Naive B cell (primary cell): ENCODE measurements at places on chromosomes 7 and 10.

- DNase-seq = no peak
Observed at GRCh38 chr10:62264702-62265436, 3.8 kb downstream of the RTKN2 start.

DNA sequence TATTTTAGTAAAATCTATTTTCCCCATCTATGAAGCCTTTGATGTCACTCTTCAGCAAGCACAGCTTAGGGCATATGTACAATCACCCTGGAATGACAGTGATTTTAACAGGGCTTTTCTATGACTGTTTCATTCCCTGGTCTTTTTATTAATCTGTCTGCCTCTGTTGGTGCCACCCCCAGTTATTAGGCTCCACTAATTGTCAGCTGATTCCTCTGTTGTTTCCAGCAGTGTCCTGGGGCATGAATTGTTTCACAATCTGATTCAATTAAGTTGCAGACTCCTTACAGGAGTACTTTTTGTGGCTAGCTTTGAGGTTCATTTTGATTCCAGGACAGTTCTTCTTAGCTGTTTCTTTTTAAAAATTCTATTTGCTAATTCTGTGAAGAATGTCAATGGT, 38.6 kb downstream of the MYO3A start:
- DNase-seq = no peak

GRCh38 chr7:67493366-67493765, 496.7 kb downstream of the TYW1 start:
- DNase-seq = no peak

DNA sequence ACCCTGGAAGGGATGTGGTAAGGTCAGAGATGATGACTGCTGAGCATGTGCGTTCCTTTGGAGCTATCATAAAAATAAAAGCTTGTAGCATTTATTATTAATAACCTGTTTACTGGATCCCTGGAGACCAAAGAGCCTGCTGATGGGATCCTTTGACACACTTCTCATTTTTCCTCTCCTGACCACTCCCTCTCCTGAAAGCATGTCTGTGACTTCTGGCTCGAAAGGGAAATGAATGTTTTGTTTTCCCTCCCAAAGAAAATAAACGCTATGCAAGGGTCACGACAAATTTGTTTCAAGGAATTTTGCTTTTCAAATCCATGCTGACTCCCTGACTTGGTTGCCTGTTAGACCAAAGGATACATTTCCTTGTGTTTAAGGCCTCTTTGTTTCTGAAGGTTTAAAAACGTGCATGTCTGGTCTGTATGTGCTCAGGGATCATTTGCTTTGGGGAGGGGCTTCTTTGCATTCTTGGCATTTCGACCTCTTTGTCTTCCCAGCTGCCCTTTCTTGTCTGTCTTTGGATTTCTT, 185.1 kb upstream of the AGK start:
- DNase-seq = no peak

DNA sequence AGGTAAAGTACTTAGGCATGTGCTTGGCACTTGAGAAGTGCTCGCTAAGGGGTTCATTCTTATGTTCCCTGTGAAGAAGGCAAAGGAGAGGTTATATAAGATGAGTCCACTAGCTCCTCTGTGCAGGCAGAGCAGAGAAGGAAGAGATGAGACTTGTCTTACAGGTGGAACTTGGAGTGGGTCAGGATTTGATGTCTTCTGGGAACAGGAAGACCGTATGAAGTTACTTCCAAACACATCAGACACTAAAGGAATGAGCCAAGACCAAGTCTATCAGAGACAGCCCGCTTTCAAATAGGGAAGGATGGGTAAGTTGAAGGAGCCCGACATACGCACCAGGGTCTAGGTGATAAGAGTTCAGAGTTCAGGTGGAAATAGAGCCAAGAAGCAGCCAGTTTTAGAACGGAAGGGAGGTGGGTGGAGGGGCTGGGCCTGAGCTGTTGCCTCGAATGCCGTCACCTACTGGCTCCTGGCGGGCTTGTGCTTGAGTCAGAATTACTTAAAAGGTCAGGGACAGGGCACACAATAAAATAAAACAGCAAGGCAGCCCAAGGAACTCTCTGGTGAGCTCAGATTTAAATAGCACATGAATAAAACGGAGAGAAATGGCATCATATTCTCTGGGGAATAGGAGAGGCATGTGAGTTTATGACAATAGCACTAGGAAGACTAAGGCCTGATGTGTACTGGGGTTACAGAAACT, 56.1 kb upstream of the GRB10 start:
- DNase-seq = no peak

GRCh38 chr10:44396671-44397191, 11.8 kb upstream of the CXCL12 start:
- no peak for DNase-seq

GRCh38 chr7:3861386-3861785, 560.3 kb downstream of the SDK1 start:
- no peak for DNase-seq

DNA sequence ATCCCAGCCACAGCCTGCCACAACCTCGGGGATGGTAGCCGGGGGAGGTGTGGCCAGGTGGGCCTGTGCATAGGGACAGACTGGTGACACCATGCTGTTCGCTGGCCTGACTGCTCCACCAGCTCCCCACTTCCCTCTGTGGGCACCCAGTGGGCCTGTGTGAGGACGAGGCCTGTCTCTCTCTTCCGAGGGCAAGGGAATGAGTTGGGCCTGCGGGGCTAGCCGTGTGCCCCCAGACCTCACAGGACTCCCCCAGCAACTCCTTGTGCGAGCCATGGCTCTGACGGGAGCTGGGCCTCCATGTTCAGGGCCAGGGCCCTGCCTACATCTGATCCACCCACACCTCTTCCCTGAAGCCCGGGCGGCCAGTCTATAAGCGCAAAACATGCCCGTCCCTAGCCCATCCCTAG, 40.5 kb downstream of the PWWP2B start:
- no peak for DNase-seq

- DNase-seq = no peak
Observed at GRCh38 chr7:39301543-39301942, 264.7 kb upstream of the YAE1 start.

- DNase-seq = no peak
Observed at GRCh38 chr10:70512149-70512639, 33.6 kb downstream of the PALD1 start.

DNA sequence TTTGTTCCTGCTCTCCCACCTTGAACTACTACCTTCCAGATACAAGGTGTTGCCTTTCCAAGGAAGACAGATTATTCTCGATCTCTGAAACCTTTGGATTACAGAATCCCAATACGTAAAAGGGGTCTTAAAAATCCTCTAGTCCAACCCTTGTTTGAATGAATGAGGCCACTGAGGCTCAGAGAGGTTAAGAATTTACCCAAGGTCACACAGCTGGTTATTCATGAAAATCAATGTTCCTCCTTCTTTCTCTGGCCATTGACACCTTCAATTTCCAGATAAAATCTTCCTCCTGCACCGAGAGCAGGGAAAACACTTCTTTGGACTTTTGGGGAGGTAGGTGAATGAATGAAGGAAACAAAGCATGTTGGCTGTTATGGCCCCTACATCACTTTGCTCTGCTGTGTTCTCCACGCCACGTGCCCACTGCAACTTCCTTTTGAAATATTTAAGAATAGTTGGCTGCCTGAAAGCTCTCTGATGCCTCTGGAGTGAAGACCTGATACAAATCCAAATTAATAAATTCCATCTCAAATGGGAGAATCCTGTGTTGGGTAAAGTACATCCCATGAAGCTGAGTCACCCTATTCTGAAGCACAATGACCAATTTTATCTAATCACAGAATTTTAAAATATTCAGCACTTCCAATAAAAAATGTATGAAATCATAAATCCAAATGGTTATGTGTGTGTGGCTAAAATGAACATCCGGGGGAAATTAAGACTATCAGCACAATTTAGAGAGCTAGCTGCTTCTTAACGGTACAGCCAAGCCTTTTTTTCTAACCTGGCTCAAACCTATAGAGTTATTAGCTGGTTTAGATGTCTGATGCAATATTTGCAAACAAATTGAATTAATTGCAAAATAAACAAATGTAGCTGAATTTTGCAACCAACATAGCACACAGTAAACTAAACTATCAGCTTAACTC, 7.3 kb downstream of the SVIL start:
- DNase-seq = no peak

DNA sequence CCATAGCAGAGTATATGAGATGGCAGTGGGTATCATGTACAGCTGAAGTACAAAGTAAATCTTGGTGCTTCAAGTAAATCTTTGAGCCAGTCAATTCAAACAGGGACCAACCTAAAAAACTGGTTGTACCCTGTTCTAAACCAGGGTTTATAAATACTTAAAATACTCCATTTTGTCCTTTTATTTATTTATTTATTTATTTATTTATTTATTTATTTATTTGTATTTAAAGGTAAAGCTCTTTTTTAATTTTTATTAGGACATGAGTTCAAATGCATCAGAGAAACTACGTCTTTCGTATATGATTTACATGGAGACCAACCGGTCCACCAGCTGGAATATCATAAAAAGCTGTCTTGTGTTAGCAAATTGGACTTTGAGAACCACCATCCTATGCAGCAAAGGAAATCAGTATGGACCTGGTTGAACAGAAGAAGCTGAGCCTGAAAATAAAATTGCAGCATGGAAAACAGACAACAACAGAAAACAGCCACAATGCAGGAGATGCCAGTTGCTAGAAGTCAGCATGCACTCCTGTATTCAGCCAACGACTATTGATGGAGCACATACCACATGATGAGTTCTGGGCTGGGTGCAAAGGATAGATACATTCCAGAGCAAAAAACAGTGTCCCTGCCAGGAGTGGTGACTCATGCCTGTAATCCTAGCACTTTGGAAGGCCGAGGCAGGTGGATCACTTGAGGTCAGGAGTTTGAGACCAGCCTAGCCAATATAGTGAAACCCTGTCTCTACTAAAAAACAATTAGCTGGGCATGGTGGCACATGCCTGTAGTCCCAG, 60.0 kb downstream of the PLXNA4 start:
- DNase-seq = no peak
